Right atrium auricular region (tissue), 2 donors: ENCODE measurements at places on chromosomes 7 and 10. TPM values are rescaled to one million over a fixed set of nuclear protein-coding genes. Genes with fewer than 3 reads are reported as not detected.

FOXP2 gene
- 3.8 TPM for total RNA-seq

UPK3B gene
- 126 TPM for total RNA-seq

HOXA6 gene
- not detected for total RNA-seq

HOXA10 gene
- total RNA-seq: not detected

SPDYE1 gene
- total RNA-seq: not detected

C7orf57 gene
- not detected for total RNA-seq

DDC gene
- not detected for total RNA-seq

BCL7B gene
- total RNA-seq: 108 TPM

MKX gene
- total RNA-seq: 0.22 TPM

VAX1 gene
- total RNA-seq: not detected

PLOD3 gene
- total RNA-seq: 35.9 TPM

POU6F2 gene
- 0.85 TPM for total RNA-seq

GIMAP4 gene
- total RNA-seq: 23.5 TPM

SUMF2 gene
- total RNA-seq: 54.9 TPM

NUTM2A gene
- 2.3 TPM for total RNA-seq

TLX1 gene
- not detected for total RNA-seq

TAS2R5 gene
- total RNA-seq: not detected
